ENCODE measurements at places on chromosomes 7 and 10.

DNA sequence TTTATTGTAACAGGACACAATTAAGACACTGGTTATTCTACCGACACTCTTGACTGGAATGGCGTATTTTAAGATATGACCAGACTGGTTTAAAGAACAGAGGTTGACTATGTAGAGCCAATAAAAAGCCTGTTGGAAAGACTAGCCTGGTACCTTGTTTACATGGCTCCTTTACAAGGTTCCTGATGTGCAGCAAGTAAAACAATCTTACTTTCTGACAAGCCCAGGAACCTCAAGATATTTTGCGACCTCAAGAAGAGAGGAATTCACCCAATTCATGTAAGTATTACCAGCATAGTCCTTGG lies 14.1 kb downstream of the LARP4B start:
- DNase-seq, result no peak

- DNase-seq, result no peak
These were observed 193.2 kb downstream of the DNAJB6 start for GRCh38 chr7:157529768-157530560.

DNA sequence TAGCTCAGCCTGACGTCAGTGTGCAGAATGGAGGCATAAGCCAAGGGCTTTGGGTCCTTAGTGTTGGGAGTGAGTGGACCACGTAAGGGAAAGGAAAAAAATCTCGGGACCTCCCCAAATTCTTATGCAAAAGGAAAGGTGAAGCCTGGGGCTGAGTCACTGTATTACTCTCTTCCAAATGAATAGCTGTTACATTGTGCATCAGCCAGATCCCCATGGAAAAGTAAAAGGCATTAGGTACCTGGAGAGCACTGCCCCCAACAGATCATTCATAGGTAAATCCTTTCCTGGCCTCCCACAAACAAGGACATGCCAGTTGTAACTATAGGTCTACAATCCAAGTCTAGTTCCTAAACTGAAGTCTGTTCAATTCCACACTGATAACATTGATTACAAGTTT lies 170.5 kb downstream of the C1GALT1 start:
- no peak for DNase-seq

- no peak for DNase-seq
These were observed 22.8 kb upstream of the DLX6 start for GRCh38 chr7:96982586-96982985.

- no peak for DNase-seq
These were observed 72.2 kb downstream of the MTURN start for GRCh38 chr7:30206942-30207341.

GRCh38 chr10:17785276-17785930 lies 23.7 kb upstream of the MRC1 start:
- no peak for DNase-seq

- DNase-seq, result no peak
These were observed 188.4 kb downstream of the CYP26A1 start for GRCh38 chr10:93261961-93262610.

GRCh38 chr10:25125201-25125611 lies 49.6 kb upstream of the GPR158 start:
- no peak for DNase-seq

DNA sequence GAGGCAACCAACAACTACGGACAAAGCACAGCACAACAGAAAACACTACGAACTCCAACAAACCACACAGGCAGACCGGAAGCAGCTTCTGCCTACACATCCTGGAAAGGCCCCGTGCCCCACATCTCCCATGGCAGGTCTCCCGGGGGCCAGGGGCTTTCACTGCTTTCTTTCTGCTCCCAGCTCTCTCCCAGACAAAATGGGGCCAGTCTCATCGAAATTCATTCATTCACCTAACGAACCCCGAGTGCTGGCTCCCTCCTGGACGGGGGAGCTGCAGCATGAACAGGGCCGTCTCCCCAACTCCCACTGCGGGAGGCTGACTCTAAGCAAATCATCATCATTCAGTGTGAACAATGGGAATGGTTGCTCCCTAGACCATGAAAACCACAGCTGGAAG lies 47.6 kb upstream of the NANOS1 start:
- no peak for DNase-seq

DNA sequence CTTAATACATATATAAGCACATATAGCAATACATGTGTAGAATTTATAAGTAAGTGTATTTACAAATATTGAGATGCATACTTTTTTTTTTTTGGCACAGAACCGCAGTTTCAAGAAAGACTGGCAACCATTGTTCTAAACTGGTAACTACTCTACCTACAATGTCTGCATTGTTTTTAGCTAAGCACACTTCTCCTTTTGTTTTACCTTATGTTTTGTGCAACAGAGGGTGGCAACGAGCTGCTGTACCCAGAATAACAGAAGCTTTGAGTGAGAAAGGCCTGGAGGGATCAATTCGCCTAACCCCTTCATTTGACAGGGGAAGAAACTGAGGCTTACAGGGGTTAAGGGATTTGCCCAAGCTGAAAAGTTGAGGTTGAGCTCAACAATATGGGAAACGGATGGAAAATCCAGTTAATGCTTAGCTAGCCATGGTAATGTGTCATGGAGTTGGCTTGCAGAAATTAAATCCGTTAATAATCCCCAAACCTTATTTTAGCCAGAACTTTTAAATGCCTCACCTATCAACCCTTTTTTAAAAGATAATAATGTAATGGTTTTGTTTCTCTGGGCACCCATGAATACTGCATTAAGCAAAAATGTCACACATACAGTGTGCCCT lies 25.5 kb downstream of the FZD1 start:
- no peak for DNase-seq

GRCh38 chr10:28169525-28169924 lies 133.3 kb downstream of the MPP7 start:
- no peak for DNase-seq

DNA sequence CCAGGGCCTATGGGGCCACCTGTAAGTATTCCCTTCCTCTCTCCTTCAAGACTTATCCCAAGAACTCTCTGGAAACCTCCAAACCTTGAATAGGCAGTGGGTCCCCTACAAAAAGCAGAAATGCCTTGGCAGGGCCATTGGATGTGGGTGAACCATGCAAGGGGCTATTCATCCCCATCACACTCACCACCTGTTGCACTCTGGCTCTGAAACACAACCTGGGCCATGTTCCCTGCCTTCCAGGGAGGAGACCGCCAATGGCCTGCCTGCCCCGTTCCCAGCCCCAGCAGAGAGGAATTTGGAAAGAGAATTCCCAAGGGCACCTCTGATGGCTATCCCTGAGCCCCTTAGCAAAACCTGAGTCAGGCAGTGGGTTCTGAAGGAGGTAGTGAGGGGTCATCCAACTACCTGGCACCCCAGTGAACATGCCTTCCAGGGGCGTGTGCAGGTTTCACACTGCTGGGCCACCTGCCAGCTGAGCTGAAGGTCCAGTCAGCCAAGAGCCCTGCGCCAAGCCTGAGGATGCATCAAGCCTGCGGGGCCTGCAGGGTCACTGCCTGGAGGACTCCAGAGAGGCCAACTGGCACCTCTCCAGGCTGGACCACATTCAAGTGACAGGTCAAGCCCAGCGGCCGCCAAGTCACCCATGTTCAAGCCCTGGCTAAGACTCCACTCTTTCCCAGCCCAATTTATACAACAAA lies 101.3 kb downstream of the COL13A1 start:
- DNase-seq, result no peak

- no peak for DNase-seq
These were observed 124.6 kb upstream of the LANCL2 start for GRCh38 chr7:55240418-55241142.

DNA sequence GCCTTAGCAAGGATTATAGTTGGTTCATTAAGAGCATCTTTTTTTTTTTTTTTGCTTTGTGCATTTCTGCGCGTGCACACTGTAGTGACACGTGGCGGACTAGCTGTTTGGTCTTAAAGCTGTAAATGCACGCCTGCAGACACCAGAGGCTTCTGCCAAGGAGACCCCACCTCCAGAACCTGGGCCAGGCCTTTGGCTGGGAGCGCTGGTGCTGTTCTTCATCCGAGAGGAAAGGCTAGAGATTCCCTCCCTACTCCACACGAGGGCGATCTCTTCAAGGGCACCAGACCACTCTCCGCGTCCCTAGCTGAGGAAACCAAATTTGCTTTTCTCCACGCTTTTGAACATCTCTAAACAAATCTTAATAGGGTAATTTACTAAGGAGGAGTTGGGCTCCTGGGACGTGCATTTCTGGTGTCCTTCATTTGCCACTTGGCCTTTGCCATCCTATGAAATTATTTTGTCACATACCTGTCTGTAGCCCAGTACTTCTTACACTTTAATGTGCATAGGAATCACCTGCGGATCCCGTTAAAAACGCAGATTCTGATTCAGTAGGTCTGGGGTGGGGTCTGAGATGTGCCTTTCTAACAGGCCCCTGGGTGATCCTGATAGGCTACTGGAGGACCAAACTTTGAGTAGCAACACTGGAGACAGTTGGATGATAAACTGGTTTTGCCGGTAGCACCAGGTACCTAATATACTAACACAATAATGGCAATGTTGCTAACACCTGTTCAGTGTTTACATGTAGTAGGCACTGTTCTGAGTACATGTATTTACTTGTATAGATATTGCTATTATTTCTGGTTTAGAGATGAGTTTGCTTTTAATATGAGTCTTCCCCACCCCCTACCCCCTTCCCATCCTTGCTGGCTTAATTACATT lies 1.3 kb upstream of the SLC26A5 start:
- no peak for DNase-seq

DNA sequence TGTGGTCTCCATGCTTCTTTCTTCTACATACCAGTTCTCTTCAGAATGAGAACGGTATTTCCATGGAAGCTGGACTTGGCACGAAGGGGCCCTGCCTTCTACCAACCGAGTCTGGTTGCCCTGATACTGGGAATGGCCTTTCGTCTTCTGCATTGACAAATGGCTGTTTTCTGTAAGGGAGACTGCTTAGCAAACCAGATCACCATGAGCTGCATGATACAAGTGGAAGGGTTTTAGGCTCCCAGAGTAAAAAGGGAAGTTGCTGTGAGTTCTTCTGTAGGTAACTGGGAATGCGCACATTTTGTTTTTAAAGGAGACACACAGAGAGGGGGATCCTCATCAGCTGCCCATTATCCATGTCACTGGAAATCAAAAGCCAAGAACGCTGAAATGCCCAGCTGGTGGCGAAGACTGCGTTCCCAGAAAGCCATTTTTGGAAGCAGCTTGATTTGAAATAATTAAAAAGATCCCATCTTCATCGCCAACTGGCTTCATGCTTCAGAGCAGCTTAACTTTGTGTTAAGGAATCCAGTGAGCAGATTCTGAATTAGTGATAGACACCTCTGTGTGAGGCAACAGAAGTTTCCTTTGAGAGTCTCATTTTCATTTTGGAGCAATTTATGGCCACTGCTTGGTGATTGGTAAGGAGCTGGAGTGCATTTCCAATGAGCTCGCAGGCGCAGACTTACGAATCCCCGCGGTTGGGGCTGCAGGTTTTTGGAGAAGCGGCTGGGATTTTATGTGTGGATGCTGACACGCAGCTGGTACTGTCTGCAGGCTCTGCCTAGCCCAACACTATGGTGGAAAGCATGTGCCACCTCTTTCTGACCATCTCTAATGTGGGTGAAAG lies 672.7 kb upstream of the FOXK1 start:
- no peak for DNase-seq

DNA sequence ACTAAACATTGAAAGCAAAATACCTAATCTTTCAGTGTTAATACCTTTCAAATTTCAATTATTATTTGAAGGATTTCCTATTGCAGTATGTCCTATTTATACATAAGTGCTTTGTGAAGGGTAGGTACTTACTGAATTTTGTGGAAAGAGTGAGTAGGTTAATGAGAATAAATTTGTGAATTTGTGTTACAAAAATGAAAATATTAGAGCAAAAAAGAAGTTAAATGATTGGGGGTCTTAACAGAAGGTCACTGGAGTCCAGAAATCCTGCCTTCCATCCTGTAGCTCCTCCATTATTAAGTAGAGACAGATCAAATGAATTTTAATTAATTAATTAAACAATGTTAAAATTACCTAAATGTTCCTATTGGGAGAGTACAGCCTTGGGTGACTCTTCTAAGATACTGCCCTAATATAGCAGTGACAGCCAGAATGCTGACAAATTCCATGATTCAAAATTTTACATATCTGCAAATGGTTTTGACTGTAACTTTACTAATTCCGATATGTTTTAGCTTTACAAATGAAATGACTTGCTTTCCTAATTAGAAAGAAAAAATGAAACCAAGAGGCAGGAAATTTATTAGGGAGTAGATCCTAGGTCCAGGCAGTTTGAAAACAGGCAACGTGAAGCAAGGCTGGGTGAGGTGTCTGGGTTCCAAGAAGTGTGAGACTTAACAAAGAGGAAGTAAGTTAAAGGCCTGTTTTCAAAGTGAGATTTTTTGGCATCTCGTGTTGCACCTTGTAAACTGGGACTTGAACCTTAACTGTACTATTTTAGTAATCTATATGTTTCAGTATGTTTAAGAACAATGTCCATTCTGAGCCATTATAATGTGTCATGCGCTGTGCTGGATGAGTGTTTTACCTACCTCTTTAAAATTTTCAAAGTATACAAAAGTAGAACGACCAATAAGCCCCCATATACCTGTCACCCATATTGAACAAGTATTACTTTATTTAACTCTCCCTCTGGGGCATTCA lies 1.5 kb downstream of the PIK3CG start:
- no peak for DNase-seq

DNA sequence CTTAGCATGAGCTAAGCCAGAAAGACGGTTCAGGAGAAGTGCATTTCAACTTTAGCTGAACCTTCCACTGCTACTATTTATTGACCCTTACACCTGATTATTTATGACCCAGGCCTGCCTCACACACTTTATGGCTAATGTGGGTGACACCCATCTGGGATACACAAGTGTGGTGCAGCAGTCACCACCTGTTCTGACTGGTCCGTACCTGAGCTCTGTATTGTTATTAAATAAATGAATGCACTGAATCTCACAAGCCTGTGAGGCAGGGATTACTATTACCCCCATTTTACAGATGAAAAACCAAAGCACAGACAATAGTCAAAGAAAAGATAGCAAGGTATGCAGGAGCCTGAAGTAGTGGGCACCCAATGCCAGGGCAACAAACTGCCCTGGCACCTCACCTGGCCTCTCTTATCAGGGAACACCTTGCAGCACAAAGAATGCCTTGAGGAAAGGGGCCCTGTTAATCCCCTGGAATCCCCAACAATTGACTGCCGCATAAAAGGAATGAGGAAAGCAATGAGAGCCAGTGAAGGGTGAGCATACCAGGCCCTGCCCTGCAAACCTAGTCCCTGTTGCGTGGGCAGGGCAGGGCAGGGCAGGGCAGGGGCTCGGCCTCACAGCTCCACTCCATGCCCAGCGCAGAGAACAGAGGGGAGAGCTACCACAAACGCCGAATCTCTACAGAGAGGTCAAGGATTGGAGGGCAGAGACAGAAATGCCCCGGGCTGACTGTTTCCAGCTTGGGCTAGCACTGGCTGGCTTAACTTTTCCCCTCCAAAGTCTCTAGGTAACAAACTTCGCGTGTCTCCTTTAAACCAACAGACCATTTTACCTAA lies 1.3 kb downstream of the ANXA11 start:
- DNase-seq, result no peak

DNA sequence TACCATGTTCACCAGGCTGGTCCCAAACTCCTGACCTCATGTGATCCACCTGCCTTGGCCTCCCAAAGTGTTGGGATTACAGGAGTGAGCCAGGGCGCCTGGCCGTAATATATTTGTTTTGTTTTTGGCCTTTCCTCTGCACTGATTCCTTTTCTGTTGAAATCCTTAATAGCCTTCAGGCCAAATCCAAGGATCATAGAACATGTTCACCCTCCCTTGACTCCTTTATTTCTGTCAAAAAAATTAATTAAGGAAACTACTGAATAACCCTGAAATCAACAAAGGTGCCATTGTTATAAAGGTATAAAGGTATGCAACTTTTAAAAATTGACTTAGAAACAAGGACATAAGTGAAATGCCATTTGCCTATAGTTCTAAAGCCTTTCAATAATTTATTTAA lies 15.5 kb upstream of the RALA start:
- no peak for DNase-seq

- DNase-seq, result no peak
These were observed 8.2 kb upstream of the NRG3 start for GRCh38 chr10:81866753-81867152.
